A549 treated with Mapracorat at 1 μM for 4 hours (cell line): ENCODE measurements at places on chromosomes 12 and 14. TPM values are rescaled to one million over a fixed set of nuclear protein-coding genes. Genes with fewer than 3 reads are reported as not detected.

The CLEC4D gene
- not detected in 5 replicates for total RNA-seq

The NXPH4 gene
- total RNA-seq: 4.1 to 5.6 TPM (median 5.3 TPM) in 5 replicates

The B4GALNT1 gene
- 30.6 to 47.9 TPM (median 44.0 TPM) in 5 replicates for total RNA-seq

The NPFF gene
- total RNA-seq: not detected in 5 replicates

The SOAT2 gene
- total RNA-seq: 0.14 to 0.28 TPM (median 0.23 TPM) in 5 replicates
